Cardiac fibroblast (primary cell): ENCODE measurements at places on chromosomes 1 and 21.
A peak's percentile ranks its signal among the peaks of the same experiment; 100 is the strongest.

DNA sequence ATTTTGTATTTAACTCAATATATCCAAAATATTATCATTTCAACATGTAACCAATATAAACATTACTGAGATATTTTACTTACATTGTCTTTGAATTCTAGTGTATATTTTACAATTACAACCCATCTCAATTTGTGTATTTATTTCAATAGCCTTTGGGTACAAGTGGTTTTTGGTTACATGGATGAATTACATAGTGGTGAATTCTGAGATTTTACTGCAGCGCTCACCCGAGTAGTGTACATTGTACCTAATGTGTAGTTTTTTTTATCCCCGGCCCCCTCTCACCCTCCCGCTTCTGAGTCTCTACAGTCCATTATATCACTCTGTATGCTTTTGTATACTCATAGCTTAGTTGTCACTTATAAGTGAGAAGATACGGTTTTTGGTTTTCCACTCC, 117.0 kb upstream of the GALNT2 start:
- no peak for DNase-seq

DNA sequence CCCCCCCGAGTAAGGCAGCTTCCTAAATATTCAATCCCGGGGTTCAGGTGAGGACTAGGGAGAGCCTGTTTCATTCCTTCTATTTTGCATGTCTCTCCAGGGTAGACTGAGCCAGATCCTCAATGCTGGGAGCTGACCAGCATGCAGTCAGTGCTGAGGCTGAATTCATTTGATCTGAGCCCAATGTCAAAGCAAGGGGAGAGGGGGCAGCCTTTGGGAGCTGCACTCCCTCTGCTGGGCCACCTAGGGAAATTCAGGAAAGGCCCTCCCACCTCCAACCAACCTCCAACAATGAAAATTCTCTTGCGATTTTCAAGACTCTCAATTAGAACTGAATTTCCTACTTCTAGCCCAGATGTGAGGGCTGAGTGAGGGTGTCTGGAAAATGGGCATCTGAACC, 371.2 kb downstream of the NPHP4 start:
- no peak for DNase-seq

DNA sequence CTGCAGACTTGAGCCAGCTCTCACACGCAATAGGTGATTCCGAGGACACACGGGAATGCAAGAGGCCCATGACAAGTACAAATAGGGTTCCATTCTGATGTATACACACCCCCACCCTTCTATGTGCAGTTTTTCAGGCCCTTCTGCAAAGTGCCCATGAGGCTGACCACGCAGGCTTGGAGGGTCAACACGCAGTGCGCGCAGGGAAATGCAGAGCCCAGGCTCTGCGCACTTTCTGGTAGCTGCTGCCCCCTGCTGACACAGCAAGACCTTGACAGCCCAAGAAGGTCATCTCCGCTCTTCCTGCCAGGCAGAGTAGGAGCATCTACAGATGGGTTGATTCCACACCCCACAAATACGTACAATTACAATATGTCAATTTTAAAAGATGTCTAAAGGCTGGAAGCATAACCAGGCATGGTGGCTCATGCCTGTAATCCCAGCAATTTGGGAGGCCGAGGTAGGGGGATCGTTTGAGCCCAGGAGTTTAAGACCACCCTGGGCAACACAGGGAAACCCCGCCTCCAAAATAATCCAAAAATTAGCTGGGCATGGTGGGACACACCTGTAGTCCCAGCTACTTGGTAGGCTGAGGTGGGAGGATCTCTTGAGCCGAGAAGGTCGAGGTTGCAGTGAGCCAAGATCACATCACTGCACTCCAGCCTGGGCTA, 18.5 kb downstream of the SH3BP5L start:
- DNase-seq = peak; percentile 57

DNA sequence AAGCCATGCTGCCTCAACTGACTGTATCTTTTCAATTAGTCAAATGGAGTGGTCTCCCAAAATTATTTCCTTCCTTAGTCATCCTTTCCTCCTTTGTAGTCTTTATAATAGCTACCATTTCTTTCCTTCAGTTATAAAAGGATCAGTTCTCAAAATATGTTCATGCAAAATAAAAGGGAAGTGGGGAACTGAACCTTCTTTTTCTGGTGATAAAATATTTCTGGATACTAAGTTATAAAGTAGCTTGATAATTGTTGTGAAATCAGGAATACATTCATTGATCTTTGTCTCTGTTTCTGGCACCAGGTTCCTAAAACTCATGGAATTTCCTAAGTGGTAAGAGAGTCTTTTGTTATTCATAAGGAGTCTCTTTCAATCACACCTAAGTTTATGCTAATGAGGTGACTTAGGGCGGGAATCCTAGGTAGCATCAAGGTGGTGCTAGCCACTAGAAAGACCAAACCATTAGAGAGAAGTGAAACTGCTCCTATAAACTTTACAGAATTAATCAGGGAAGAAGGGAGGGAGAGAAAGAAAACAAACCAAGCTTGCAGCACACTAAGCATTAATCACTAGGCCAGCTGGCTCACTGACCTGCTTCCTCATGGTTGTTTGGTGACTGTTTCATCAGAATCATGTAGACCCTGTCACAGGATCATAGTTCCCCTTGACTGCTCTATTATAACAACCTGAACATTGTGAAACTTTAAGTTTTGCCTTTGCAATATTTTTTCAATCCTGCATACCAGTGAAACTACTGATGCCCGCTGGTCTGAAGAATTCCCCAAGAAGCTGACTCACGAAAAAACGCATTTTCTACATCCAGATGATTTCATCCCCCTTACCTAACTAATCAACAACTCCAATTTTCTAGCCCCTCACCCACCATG, 161.6 kb upstream of the PTBP2 start:
- DNase-seq = peak; percentile 94

DNA sequence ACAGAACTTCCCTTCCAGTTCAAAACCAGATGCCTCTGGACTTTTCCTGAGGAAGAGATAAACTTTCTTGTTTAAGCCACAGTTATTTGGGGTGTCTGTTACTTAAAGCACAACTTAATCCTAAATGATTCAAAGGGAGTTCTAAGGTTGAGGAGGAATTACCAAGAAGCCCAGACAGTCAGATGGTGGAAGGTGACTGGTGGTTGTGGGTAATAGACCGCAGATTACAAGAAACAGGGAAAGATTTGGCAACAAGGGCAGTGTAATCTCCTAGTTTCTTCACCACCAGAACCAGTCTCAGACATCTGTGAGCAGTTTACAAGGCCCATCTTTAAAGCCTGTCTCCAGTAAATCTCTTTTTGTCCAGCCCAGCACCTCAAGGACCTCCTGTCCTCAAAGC, 130.1 kb upstream of the CTTNBP2NL start:
- DNase-seq = no peak

- no peak for DNase-seq
Observed at GRCh38 chr1:11952455-11953109, 18.1 kb downstream of the PLOD1 start.

- DNase-seq = no peak
Observed at GRCh38 chr1:25624604-25625003, 8.0 kb downstream of the MAN1C1 start.

GRCh38 chr1:41355761-41356160, 5.5 kb upstream of the FOXO6 start:
- DNase-seq = no peak

GRCh38 chr1:81703391-81703755, 97.4 kb upstream of the ADGRL2 start:
- DNase-seq = peak; percentile 93

DNA sequence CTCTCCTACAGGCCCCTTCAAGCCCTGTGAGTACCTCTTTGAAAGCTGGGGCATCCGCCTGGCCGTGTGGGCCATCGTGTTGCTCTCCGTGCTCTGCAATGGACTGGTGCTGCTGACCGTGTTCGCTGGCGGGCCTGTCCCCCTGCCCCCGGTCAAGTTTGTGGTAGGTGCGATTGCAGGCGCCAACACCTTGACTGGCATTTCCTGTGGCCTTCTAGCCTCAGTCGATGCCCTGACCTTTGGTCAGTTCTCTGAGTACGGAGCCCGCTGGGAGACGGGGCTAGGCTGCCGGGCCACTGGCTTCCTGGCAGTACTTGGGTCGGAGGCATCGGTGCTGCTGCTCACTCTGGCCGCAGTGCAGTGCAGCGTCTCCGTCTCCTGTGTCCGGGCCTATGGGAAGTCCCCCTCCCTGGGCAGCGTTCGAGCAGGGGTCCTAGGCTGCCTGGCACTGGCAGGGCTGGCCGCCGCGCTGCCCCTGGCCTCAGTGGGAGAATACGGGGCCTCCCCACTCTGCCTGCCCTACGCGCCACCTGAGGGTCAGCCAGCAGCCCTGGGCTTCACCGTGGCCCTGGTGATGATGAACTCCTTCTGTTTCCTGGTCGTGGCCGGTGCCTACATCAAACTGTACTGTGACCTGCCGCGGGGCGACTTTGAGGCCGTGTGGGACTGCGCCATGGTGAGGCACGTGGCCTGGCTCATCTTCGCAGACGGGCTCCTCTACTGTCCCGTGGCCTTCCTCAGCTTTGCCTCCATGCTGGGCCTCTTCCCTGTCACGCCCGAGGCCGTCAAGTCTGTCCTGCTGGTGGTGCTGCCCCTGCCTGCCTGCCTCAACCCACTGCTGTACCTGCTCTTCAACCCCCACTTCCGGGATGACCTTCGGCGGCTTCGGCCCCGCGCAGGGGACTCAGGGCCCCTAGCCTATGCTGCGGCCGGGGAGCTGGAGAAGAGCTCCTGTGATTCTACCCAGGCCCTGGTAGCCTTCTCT, 23.5 kb downstream of the UBE2T start:
- no peak for DNase-seq

GRCh38 chr1:90919900-90920299, 101.9 kb downstream of the ZNF644 start:
- peak; percentile 39 for DNase-seq

DNA sequence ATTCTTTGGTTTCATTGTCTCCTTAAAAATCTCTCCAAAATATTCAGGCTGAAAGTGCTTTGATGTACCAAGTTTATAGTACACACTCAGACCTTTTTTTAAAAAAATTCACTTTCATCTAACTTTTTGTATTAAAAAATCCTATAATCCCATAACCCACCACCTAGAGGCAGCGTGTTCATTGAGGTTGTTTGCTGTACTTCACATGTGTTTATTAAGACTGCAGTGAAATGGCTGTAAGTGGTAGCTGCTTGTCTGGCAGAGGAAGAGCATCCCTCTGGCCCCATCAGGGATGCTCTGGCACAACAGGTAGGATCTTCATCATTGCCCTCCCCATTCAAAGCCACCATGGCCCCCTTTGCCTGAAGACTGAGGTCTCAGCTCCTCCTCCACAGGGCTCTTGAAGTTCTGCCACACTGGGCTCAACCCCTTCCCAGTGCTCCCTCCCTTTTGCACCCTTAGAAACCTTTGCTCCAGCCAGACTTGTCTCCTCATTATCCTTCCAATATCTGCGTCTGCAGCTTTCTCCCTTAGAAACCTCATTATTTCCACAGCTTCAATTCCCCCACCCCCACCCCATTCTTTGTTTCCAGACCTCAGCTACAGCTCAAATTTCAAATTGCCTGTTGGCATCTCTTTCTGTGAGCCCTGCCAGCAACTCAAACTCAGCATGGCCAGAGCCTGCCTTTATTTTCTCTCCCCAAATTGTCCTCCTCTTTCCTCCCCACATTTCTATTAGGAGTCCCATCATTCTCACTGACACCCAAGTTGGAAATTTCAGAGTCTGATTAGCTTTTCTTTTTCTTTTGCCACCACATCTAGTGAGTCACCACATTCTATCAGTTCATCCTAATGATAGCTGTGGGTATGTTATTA, 369.6 kb upstream of the USP24 start:
- DNase-seq = peak; percentile 35
